ENCODE measurements at places on chromosomes 3 and 15.

DNA sequence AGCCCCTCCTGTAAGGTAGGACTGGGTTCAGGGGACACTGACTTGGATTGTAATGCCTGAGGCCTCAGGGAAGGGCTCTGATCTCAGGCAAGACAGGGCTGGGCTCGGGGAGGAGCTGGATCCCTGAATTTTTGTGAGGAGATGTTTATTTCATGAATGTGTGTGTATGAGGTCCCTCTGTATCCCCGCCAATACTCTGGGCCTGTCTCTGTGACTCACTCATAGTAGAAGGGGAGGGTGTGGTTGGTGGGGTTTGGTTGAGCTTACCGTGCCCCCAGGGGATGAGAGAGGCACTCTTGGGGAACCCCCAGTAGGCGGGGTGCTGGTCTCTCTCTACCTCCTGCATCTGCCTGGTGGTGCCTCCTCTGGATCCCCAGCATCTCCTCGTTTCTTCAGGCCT, 28.1 kb downstream of the RPSA start:
- peak; percentile 10 for DNase-seq

DNA sequence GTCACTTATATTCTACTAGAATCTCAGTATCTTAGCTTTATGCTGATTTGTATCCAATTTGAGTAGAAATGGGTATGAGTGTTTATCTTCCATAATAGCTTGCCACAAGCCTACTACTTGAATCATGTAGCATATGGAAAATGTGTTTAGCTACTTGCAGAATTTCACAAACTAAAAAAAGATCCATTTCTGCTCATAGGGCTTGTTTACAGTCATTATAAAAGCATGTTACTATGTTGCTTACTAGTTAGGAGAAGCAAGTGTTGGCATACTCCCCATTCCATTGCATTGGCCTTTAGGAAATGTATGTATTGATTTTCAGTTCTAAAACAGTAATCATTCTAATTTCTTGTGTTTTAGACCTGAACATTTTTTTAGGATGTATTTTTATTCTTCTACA, 939.2 kb downstream of the NAALADL2 start:
- no peak for DNase-seq

GRCh38 chr15:89226359-89227221, 5.2 kb upstream of the RLBP1 start:
- no peak for DNase-seq

DNA sequence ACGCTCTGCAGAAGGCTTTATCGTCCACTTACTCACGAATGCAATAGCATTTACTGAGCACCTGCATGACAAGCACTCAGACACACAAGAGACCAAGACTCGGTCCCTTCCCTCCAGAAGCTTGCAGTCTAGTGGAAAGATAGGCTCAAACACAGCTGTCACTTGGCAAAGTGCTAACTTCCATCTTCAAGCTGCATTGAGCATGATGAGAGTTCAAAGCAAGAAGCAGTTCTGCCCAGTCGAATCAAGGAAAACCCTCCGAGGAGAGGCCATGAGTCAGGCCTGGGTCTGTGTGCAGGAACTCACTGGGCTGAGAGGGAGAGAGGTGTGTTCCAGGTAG, 51.5 kb downstream of the C3orf20 start:
- DNase-seq, result no peak

DNA sequence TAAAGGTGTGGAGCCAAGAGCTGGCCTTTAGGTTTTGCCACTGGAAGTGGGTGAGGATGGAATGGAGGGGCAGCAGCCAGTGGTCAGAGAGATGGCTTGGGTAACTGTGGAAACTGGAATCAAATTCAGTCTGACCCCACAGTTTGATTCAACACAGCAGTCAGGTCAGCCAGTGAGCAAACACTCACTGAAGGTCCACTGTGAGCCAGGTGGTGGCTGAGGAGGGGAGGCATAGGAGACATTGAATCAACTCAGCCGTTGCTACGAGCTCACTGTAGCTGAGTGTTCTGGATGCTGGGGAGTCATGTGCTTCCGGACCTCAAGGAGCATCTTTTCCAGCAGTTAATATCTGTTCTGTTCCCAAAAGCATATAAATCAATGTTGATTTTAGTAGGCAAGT, 37.5 kb downstream of the LPP start:
- no peak for DNase-seq

DNA sequence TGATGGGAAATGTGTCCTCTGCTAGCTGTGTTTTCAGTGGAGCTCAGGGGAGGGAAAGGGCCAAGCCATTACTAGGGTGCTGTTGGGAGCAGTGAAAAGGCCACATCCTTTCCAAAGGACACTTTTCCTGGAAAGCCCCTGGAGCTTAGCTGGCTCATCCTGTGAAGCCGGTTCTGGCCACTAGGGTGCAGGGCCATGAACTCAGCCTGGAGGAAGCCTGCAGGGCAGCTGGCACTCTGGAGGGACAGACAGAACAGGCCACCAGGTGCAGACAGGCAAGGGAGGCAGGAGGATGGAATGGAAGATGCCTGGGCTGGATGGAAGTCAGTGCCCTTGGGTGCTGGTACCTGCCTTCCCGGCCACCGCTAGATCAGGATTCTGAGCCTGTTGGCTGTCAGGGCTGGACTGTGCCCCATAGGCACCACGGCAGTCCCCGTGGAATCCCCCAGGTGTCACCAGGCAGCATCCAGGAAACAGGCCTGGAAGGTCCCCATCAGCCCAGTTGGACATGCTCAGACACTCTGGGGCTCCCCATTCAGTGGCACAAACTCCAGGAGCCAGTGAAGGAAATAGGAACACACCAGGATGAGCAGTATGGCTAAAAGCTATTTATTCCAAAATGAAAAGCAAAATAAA, 76.2 kb upstream of the C2CD4B start:
- peak; percentile 5 for DNase-seq

GRCh38 chr15:63513271-63513670, 8.9 kb downstream of the USP3 start:
- no peak for DNase-seq

DNA sequence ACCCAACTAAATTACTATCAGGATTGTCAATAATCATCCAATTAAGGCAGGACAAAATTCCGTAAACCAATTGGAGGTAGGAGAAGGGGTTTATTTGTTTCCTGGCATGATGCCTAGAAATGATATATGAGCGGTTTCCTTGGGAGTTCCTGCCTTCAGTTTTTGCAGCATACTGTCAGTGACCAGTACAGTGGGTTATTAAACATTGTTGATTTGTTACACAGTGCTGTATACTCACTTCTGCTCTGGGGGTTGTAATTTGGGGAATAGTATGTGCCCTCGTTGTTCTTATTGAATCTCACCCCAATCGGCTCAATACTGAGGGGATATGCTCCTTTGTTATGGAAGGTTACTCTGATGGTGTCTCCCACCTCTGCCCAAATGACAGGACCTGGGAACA, 22.2 kb downstream of the CP start:
- DNase-seq, result peak; percentile 40

DNA sequence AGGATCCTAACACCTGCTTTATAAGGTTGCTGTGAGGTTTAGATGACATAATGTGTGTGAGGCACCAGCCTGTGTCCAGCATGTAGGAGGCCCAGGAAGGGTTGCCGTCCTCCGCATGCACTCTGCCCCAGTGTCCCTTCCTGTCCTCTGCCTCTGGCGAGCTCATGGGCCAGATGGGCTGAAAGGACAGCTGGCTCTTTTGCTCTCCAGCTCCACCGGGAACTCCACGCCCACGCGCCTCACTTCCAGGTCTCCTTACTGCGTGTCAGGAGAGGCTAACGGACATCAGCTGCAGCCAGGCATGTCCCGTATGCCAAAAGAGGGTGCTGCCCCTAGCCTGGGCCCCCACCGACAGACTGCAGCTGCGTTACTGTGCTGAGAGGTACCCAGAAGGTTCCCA, 12.2 kb downstream of the MUC20 start:
- no peak for DNase-seq

- peak; percentile 29 for DNase-seq
Observed at GRCh38 chr3:188365988-188366698, 212.2 kb downstream of the LPP start.

DNA sequence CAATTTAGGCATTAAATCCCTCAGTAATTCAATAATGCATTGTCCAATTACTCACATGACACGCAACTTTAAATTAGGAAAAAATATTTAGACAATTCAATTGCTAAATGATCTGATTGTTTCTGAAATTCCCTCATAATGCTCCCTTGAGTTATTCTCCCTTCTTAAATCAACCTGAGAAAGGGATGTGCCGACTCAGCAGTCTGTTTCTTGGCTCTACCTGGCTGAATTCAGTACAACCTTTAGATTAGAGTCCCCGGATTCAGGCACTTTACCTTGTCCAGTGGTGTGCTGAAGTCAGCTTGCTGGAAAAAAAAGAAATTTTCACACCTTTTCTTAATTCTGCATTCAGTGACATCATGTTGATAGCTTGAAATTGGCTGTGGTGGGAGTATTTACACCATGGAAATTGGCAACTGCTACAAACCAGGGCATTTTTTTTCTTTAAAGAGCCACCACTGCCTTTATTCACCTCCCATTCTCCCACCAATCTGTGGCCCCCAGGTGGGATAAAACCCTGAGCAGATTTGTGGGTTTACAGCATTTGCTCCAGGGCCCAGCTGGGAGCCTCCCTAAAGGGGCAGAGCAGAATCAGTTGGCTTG, 20.9 kb upstream of the LOXL1 start:
- DNase-seq, result no peak

DNA sequence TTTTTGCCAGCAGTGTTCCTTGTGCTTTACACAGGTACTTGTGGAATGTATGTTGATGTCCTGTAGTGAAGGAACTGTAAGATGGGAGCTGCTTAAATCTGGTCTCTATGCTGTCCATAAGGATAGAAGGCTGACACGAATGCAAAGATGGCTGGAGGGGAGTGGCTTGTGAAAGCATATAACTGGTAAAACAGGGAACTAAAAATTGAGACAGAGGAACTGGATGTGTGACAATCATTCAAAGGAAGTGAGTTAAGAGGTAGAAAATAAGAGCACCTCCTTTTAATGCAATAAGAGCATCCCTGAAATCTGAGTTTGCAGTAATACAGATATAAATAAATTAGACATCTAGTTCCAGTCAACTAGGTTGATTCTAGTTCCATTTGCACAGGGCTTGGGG, 35.2 kb downstream of the RNF13 start:
- no peak for DNase-seq

GRCh38 chr3:109806929-109807328, 469.6 kb upstream of the DPPA4 start:
- peak; percentile 7 for DNase-seq

- no peak for DNase-seq
Observed at GRCh38 chr3:48243886-48244285, 3.0 kb downstream of the ZNF589 start.

DNA sequence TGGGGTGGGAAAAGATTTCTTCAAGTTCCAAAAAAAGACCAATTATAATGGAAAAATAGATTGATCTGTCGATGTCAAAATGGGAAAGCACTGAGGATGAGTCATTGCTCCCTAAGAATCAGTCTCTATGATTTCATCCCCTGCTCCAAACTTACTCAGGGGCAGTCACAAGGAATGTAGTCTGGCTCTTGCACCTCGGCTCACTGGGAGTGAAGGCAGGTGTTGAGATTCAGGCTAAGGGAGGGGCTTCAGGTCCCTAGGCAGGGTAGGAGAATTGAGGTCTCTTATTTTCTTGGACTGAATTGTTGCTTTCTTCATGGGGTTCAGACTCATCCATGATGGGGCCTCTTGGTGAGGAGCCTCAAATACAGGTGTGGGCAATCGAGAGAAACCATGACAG, 14.2 kb downstream of the ESYT3 start:
- no peak for DNase-seq

DNA sequence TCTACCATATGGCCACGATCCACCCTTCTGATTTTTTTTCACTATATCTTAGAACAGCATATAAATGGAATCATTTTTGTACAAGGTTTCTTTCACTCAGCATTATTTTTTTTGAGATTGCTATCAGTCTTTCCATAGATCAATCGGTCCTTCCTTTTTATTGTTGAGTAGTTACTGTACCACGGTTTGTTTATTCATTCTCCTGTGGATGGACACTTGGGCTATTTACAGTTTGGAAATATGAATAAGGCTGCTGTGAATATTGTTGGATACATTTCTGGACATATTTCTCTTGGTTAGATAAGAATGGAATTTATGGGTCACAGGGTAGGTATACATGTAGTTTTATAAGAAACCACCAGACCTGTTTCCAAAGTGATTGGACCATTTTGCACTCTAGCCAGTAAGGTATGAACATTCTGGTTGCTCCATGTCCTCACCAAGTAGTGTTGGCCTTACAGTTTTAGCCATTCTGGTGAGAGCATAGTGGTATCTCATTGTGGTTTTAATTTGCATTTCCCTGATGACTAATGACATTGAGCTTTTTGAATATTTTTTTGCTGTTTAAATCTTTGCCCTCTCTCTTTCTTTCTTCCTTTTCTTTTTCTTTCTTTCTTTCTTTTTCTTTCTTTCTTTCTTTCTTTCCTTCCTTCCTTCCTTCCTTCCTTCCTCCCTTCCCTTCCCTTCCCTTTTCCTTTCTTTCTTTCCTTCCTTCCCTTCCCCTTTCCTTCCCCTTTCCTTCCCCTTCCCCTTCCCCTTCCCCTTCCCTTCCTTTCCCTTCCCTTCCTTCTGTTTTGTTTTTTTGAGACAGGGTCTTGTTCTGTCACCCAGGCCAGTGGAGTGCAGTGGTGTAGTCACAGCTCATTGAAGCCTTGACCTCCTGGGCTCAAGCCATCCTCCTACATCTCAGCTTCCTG, 49.2 kb downstream of the LRRK1 start:
- peak; percentile 81 for DNase-seq

GRCh38 chr3:50412231-50412754, 53.0 kb upstream of the TMEM115 start:
- no peak for DNase-seq

GRCh38 chr3:188284455-188285212, 130.7 kb downstream of the LPP start:
- no peak for DNase-seq

GRCh38 chr3:41259449-41260062, 60.3 kb downstream of the CTNNB1 start:
- peak; percentile 48 for DNase-seq

DNA sequence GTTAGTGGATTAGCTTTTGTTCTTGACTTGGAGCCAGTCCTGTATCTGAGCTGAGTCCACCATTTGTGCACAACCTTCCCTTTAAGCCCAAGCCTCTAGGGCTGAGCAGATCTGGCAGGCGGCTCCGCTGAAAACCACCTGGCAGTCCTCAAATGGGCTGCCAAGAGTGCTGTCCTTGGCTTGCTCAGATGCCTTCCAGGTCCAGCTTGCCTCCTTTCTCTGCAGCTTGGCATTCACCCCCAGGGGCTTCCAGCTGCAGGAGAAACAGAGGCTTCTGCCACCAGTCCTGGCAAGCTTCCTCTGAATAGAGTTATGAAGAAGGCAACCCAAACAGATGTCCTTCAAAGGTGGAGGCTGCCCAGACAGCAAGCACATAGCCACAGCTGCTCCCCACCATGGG, 96.7 kb downstream of the LRTM1 start:
- DNase-seq, result no peak

Data from fibroblast of villous mesenchyme (primary cell).